ENCODE measurements at places on chromosomes 2 and 18. TPM values are rescaled to one million over a fixed set of nuclear protein-coding genes. Genes with fewer than 3 reads are reported as not detected.

CNRIP1 gene
- total RNA-seq, result 70.9 TPM

PLCL1 gene
- 0.39 TPM for total RNA-seq

SLC11A1 gene
- 1.3 TPM for total RNA-seq

FBXO11 gene
- total RNA-seq, result 53.8 TPM

SERPINB7 gene
- total RNA-seq, result 0.11 TPM
